ENCODE measurements at places on chromosomes 6 and 20.

DNA sequence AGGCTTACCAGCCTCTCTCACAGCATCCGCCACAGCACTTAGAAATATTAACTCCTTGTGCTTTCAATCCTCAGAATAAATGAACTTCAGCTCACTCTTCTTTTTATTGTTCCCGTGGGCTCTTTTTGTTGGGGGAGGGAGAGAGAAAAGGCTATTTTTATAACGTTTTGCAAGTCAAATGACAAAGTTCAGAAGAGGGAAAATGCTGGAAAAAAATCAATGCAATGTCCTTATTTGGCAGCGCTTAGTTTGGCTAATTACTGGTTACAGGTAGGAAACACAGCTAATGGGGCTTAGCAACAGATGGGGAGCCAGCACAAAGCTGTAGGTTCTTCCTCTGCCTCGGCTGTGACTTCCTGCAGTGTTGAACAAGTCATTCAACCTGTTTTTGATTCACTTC, 1067.0 kb upstream of the MAP3K7 start:
- DNase-seq = no peak

DNA sequence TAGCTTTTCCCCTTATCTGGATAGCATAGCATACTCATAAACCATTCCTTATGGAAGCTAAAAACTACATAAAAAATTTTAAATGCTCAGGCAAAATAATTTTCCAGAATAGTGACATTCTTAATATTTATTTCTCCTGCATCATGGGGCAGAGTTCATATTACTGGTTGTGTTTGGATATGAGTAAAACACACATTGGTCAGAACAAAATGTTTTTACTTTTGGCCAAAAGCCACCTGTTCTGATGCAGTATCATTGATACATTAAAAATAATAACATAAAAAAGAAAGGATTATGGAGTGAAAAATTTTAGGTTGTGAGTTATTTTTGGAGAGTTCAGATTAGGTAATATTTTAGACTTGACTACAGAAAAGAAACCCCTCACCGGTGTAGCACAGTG, 33.6 kb downstream of the TRAM2 start:
- DNase-seq = no peak

GRCh38 chr6:22026164-22026678, 270.6 kb downstream of the PRL start:
- DNase-seq = no peak

- DNase-seq = no peak
Observed at GRCh38 chr6:95169775-95170174, 407.6 kb upstream of the MANEA start.

DNA sequence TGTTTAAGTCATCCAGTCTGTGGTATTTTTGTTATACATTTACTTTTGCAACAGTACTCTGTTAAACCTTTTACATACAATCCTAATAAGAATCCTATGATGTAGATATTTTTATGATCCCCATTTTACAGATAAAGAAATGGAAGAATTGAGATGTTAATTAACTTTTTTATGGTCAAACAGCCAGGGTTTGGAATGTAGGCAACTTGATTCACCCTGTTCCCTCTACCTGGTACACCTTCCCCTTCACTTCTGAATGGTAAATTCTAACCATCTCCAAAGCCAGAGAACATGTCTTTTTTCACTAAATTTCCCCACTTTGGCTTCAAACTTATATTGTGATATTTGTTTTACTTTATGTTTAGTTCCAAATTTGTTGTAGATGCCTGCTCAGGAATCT, 300.1 kb downstream of the PHF3 start:
- DNase-seq = no peak

DNA sequence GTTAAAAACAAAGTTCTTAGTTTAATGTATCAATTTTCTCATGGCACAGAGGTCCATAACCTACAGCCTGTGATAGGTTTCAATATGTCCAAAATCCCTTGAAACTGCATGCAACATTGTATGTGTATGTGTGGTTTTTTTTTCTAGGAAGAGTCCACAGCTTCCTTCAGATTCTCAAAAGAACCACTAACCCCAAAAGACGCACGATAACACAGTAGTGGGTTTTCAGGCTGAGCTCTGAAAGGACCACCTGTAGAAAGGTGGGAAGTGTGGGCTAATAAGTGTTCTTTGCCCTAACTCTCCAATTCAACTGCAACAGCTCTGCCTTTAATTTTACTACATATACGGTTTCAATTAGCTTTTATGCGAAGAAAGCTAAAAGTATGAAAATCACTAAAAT, 11.5 kb upstream of the KATNA1 start:
- DNase-seq = no peak

DNA sequence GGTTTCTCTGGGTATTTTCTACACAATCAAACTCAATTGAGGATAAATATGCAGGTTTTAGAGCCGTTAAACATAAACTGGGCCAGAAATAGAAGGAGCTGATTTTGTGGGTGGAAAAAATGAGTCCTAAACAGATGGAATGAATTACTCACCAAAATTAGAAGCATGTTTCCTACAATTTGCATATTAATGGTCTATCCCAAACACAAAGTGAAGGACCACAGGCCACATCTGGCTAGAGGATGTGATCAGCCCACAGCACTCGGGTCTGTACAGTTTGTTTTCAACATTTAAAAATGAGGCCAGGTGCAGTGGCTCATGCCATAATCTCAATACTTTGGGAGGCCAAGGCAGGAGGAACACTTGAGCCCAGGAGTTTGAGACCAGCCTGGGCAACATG, 296.3 kb downstream of the PREX1 start:
- DNase-seq = no peak

GRCh38 chr6:21663966-21664313, 70.4 kb downstream of the SOX4 start:
- DNase-seq = no peak

DNA sequence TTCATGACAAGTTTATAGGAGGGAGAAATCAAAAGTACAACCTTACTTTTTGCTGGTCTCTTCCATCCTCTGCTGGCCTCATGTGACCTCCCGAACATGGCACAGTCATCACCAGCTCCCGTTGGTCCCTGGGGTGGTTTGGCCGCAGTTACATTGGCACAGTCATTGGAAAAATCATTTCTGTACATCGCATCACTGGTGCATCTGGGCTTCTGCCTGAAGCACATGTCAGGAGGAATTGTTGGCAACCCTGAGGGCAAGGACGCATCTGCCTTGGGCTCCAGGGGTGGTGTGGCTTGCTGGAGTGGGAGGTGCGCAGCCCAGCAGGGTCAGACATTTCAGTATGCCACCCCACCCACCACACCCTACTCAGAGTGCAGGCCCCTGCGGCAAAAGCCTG, 162.9 kb upstream of the SLC24A3 start:
- DNase-seq = no peak

- DNase-seq = no peak
Observed at GRCh38 chr6:82783587-82784236, 281.9 kb downstream of the UBE3D start.

DNA sequence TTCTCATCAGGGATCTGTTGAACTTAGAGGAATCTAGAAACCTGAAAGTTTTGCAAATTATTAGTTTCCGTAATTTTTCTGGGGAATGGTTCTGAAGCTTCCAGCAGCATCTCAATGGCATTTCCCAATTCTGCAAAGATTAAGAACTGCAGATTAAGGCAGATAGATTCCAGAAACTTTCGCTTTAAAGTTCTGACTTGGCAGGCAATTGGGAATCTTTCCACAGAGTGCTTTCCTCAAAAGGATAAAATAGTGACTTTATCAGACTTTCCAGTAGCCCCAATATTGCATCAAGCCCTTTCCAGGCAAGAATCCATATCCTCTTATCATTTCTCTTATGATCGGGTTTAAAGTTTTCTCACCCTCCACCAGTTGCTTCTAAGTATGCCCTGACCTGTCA, 261.1 kb downstream of the FNDC1 start:
- no peak for DNase-seq

GRCh38 chr20:2163312-2163711, 61.7 kb downstream of the STK35 start:
- DNase-seq = no peak

DNA sequence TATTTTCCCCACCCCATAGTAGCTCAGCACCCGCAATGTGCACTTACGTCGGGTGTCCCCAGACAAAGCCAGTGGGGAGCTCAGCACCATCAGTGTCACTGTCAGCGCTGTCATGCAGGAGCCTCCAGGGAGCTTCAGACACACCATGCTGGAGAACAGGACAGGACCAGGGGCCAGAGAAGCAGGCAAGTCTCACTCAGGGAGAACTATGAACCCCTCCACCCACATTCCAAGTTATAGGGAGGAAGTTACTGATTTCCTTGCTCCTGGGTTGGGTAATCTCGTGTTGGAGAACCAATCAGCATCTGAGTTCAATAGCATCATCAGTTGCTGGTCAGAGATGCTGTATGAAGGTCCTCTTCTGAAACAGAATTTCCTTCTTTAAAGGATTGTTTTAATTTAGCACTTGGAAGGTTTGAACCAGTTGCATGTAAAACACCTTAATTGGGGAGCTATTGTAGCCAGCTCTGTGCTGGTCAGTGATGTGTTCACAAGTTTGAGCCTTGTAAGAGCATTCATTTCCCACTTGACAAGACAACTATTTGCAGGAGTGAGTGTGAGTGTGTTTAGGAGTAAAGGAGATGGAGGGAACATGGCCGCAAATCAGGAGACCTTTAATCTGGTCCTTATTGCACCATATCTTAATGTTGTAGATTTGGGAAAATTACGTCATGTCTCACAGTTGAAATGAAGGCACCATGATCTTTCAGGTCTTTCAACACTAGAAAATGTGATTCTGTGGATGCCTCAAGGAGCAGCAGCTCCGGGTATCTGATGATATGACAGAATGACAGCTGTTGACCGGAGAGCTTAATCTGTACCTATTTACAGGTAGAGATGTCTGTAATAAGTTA, at the start of gene HLA-DRB1:
Gene HLA-DRB1, minus strand, starts transcription at position 253 of the 854 bp plus-strand sequence. Its CDS starts 106 bp downstream, at position 147.
- DNase-seq = no peak

- DNase-seq = no peak
Observed at GRCh38 chr6:37170273-37171200, 585 bp downstream of the PIM1 start.

DNA sequence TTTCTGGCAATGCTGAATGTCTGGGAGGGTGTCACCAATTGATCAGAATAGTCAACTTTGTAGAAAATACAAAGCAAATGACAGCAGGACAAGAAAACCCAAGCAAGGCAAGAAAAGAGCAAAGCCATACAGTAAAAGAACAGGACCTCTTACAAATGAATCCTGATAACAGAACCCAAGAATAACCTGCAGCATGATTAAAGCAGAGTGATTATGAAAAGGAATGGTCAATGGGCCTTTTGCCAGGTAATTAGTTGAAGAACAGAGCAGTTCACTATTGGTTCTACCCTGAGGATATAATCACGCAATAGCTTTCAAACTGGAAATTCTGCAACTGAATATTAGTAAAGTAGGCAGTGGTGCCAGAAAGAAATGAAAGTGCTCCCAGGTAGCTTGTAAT, 319.8 kb downstream of the FRK start:
- DNase-seq = no peak

DNA sequence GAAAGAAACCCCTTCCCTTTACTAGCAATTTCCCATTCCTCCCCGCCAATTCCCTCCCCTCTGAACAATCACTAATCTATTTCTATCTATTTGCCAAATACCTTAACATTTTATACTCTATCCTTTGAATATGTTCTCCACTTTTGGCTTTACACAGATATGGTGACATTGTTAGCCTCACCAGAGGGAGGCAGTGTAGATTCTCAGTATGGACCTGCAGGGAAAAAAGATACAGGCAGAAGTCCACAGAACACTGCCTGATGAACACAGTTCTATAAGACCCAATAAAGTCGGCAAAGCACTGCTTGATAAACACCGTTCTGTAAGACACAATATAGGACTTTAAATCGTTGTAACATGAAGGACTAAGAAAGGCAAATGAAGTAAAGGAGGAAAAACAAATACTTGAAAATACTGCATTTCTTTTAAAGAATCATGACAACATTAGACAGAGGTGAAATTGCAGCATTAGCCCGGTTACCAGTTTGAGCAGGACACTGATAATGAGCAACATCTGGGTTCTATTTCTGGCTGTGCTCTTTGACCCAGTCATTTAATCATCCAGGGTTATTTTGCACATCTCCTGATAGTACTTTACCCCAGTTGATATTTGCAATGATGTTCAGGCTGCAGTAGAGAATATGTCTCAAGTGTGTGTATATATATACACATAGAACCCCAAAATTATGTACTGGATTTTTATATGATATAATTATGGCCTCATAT, 296.8 kb downstream of the UTRN start:
- no peak for DNase-seq

- DNase-seq = no peak
Observed at GRCh38 chr6:109227646-109228045, 132.3 kb downstream of the CEP57L1 start.

GRCh38 chr6:67606906-67607828, 1027.9 kb upstream of the ADGRB3 start:
- no peak for DNase-seq

GRCh38 chr6:100420711-100421110, 44.0 kb downstream of the SIM1 start:
- DNase-seq = no peak

DNA sequence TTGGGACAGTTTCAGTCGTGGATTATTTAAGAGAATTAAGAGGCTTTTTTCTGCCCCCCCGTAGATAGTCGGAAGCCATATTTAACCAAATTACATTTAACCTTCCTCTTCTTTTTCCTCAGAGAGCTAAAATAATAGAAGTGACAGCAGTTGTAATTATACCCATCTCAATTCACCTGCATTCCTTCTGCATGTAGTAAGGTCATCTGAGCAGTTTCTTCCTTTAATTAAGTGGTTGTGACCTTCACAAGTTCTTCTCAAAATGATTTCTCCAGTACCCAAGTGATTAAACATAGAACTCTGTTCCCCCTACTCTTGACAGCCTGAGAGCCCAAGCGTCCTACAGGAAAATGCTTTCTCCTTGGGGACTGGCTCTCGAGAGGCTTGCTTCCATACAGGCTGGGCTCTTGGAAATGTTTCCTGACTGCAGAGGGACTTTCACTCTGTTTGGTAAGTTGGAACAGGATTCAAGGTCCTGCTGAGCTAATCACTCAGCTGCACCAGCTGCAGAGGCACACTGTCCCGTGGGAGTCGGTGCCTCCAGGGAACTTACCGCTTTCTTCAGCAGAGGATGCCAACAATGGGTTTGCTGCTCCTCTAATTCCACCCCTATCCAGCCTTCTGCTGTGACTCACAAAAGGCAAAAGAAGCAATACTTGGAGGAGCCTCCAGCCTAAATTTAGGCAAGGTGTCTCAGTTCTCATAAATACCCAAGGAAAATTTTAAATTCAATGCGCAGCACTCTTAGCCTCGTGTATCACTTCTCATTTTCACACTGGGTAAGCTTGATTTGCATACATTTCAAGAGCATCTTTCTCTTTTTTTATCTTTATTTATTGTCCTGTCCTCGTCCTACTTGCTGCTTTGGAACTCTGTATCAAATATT, 414.9 kb downstream of the KIF16B start:
- no peak for DNase-seq

- no peak for DNase-seq
Observed at GRCh38 chr6:3294921-3295871, 36.4 kb downstream of the PSMG4 start.

DNA sequence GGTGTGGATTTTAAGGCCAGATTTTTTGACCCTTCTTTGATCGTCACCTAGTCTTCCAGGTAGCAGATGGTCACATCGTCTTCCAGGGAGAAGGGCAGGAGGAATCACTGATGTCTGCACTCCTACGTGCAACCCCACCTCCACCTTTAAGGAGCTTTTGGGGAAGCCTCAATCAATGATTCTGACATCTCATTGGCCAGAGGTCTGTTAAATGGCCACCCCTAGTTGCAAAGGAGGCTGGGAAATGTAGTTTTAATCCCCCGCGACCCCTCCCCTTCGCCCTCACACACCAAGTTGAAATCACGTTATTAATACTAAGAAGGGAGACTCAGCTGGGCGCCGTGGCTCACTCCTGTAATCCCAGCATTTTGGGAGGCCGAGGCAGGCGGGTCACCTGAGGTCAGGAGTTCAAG, 151.4 kb downstream of the BCAS1 start:
- DNase-seq = no peak

- no peak for DNase-seq
Observed at GRCh38 chr6:134772671-134773360, 177.1 kb downstream of the ALDH8A1 start.

Data from COLO829 (cell line).